ENCODE measurements at places on chromosomes 11 and 22.

DNA sequence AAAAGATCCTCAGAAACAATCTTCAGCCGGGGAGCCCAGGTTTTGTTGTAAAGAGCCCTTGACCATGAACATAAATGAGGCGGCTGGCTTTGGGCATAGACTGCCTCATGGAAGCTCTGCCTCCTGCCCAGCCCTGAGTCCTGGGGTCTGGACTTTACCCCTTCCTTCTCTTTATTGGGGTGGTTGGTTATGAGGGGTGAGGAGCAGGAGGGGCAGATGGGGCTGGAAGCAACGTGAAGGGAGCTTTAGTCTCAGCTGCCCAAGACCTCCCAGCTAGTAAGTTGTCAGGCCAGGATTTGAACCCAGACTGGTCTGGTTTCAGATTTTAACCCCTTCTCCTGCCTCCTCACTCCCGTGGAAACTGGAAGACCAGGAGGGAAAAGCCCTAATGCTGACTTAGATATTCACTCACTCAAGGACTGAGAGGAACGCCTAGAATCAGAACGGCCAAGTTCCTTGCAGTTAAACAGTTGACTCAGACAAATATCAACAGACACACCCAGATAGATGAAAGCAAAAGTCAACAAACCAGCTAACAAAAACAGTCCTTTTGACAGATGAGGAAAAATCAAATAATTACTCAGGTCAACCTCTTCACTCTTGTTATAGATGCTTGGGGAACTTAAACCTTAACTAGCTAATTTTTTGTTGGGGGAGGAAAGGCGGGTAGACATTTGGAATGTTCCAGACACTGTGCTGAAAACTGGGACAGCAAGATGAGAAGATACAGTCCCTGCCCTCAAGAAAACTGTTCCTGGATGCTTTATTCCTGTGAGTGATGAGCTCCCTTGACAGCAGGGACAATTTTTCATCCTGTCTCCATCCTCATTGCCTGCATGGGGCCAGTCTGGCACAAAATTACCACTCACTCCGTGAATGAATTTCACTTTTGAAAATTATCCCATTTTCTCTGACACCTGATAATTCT lies 20.8 kb upstream of the ARRB1 start:
- DNase-seq, result no peak

- no peak for DNase-seq
Measured at GRCh38 chr22:36532466-36532865, 3.5 kb upstream of the EIF3D start.

- DNase-seq, result no peak
Measured at GRCh38 chr11:110032259-110032658, 60.9 kb upstream of the ZC3H12C start.

DNA sequence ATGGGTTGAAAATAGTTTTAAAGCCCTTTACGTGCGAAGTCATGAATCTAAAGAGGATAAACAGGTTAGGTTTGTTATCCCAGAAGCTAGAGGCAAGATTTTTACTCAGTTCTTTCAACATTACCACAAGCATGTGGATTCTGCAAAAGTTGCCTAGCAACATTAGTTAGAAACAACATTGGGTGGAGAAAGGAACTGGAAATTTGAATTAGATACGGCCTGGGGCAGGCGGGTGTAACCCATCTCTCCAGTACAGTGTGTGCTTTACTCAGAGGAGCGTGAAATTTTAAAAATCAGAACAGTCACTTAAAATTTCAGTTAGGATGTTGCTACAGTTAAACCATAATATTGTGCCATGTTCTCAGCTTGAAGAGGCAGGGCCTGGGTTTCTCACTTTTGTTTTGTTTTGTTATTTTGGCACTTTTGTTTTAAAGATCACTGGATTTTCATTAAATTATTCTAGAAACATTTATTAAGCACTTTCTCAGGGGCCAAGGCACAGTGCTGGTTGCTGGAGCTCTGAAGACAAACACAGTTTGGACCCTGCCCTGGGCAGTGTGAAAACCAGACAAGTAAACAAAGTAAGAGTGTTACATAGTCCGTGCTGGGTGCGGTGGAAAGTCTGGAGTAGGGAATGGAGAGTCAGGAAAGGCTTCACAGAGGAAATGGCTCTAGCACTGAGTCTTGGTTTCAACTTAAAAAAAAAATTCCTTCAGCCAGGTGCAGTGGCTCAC lies 4.4 kb upstream of the WEE1 start:
- DNase-seq, result peak; percentile 95

- no peak for DNase-seq
Measured at GRCh38 chr11:871472-871871, 28.8 kb downstream of the TSPAN4 start.

Data from AG10803 (cell line).